ENCODE measurements at places on chromosomes 4 and X.

GRCh38 chr4:4350909-4351308 lies 36.0 kb upstream of the NSG1 start:
- no peak for DNase-seq

DNA sequence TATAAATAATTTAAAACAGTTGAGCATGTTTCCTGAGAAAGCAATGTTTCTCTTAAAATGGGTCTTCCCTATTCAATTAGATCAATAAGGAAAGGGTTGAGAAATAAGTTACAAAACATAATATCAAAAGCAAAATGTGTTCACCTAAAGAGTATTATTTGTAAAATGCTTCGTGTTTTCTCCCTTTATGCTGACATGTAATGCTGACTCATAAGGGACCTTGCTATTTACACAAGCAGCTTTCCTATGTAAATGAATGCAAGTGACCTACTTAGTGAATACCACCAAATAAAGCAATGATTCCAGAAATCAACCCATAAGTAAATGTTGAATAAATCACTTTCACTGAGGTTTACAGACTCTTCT lies 91.5 kb downstream of the ELOVL6 start:
- no peak for DNase-seq

GRCh38 chr4:45043911-45044310 lies 317.6 kb upstream of the GNPDA2 start:
- DNase-seq, result no peak

DNA sequence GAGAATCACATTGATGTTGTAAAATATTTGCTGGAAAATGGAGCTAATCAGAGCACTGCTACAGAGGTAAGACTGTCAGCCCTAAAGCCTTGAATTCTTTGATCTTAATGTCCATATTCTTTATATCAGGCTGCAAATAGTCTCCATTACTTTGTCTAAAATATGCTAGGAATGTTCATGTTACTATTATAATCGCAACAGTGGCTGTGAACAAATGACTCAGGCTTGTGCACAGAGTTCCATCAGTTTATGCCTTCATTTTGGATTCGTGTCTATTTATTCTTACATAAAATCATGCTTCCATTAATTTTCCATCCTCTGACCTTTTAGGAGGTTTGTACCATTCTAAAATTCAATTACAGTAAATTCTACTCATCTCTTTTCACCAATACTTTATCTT lies 182.7 kb downstream of the ANK2 start:
- DNase-seq, result peak; percentile 49

- DNase-seq, result no peak
Measured at GRCh38 chr4:43564107-43564506, 671.6 kb downstream of the GRXCR1 start.

DNA sequence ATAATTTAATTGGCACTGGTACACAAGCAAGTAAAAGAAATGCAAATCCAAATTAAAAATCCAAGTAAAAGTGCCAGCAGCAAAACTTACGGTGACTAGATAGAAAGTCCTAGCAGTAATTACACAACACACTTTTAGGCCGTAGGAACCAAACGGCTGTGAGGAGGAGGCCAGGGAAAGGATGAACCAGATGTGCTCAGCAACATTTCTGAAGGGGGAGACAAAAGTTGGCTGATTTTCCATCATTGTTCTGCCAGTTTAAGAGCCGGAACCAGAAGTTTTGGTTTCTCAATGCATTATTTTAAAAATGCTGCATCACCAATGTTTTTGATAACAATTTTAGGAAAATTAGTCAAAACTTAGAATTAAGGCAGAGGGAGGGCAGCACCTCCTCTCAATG lies 68.7 kb upstream of the ENPP6 start:
- DNase-seq, result no peak

- no peak for DNase-seq
Measured at GRCh38 chr4:61996943-61997342, 796.8 kb downstream of the ADGRL3 start.

DNA sequence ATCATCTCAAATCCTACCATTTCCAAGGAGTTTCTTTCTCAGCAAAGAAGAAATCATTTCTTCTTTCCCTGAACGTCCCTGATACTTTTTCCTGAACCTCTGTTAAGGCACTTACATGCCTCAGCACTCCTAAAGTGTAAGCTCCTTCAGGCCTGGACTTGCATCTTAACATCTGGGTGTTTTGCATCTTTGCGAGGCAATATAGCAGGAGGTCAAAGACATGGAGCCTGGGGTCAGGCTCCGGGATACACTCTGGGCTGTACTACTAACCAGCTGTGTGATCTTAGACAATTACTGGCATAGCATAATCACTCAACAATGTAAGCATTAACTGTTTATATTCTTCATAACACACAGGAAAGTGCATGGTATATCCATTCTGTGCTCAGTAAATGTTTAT lies 275.5 kb upstream of the BOD1L1 start:
- DNase-seq, result no peak

GRCh38 chrX:41616935-41617334 lies 71.8 kb upstream of the GPR34 start:
- DNase-seq, result no peak

DNA sequence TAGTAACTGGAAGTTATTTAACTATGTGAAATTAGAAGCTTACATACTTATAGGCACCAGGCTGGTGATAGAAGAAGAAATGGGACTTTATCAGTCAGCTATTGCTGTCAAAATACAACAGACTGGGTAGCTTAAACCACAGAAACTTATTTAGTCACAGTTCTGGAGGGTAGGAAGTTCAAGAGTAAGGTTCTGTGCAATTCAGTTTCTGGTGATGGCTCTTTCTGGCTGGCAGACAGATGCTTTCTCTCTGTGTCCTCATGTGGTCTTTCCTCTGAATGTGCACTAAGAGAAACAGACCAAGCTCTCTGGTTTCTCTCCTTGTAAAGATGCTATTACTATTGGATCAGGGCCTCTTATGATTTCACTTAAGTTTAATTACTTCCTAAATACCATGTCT lies 92.1 kb upstream of the ANKRD50 start:
- DNase-seq, result no peak

GRCh38 chr4:147576084-147576483 lies 41.1 kb upstream of the TMEM184C start:
- no peak for DNase-seq

GRCh38 chrX:9482408-9482807 lies 17.6 kb downstream of the TBL1X start:
- DNase-seq, result no peak

DNA sequence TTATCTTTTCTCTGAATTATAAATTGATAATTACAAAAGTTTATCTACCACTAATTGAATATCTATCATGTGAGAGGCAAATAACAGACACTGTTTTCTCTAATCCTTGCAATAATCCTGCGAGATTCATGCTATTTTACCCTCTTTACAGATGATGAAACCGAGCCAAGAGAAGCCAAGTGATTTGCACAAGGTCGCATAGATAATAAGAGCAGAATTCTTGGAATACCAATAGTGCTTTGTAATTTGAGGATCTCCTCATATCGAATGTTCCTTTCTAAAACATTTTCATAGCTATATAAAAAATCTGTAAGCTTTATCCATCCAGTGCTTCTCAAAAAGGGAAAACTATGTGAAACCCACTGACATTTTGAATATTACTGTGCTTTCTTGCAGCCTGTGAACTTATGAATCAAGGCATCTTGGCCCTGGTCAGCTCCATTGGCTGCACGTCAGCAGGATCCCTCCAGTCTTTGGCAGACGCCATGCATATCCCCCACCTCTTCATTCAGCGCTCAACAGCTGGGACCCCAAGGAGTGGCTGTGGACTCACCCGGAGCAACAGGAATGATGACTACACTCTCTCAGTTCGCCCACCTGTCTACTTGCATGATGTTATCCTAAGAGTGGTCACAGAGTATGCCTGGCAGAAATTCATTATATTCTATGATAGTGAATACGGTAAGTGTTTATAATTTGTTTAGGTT lies 743.8 kb upstream of the ATOH1 start:
- DNase-seq, result no peak

GRCh38 chr4:1871471-1872021 lies 353 bp downstream of the NSD2 start:
- DNase-seq, result no peak

GRCh38 chr4:46185766-46186165 lies 61.9 kb upstream of the GABRG1 start:
- DNase-seq, result no peak

GRCh38 chrX:71991164-71991563 lies 80.5 kb downstream of the NHSL2 start:
- no peak for DNase-seq

- no peak for DNase-seq
Measured at GRCh38 chr4:62490635-62491034, 1290.5 kb downstream of the ADGRL3 start.

DNA sequence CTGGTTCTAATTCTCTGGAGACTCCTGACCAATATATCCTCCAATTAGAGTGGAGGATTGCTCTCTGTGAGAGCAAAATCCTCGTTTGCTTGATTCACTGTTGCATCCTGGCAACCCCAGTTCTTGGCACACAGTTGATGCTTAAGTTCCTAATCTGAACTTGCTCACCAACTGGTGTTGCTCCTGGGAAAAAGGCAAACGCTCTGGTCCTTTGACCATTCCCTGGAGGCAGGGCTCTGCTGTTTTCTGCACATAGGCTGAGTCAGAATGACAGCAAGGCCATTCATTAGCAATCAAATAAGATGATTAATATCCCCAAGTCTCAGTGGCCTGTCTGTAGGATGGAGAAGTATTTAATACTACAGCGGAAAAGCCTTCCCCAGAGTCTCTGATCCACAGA lies 172.7 kb upstream of the TBC1D9 start:
- DNase-seq, result no peak

GRCh38 chr4:95979961-95980876 lies 140.3 kb downstream of the PDHA2 start:
- no peak for DNase-seq

GRCh38 chr4:10656988-10657387 lies 27.6 kb downstream of the CLNK start:
- no peak for DNase-seq

GRCh38 chr4:158122501-158122900 lies 50.3 kb downstream of the GASK1B start:
- no peak for DNase-seq

- no peak for DNase-seq
Measured at GRCh38 chr4:159290321-159291030, 187.6 kb downstream of the RAPGEF2 start.

DNA sequence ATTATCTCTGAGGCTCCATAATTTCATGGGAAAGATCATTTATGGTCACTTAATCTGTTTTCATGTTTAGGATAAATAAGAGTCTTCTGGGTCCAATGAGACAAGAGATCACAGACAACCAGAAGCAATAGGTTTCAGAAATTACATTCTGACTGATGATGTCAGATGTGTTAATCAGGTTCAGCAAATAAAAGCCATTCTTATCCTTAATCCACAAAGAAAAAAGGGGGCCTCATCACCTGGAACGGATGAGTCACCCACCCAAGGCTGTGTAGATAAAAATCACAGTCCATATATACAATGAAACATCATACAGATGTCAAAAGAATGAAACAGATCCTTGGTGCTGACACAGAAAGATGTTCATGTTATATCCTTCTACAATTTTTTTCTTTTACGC lies 36.6 kb downstream of the SYTL4 start:
- DNase-seq, result no peak

DNA sequence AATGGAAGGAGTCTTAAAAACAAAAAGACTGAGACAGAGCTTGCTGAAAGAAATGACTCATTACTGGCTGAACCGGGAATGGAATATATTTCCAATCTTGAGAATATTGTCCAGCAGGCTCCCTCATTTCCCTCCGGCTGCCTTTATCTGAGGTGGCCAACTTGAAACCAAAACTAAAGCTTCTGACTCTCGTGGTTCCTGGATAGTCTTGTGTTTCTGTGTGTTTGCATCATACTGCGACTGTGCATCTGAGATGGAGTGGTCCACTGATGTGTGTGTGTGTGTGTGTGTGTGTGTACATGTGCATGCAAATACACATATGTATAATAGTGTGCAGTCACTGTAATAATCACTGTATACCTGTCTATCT lies 145.6 kb upstream of the SCML1 start:
- no peak for DNase-seq

DNA sequence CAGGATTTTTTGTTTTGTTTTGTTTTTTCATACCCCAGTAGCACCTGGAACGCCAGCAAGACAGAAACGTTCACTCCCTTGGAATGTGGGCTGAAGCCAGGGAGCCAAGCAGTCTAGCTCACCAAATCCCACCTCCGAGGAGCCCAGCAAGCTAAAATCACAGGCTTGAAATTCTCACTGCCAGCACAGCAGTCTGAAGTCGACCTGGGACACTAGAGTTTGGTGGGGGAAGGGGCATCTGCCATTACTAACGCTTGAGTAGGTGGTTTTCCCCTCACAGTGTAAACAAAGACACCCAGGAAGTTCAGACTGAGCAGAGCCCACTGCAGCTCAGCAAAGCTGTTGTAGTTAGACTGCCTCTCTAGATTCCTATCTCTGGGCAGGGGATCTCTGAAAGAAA lies 99.6 kb upstream of the FGF16 start:
- DNase-seq, result no peak

DNA sequence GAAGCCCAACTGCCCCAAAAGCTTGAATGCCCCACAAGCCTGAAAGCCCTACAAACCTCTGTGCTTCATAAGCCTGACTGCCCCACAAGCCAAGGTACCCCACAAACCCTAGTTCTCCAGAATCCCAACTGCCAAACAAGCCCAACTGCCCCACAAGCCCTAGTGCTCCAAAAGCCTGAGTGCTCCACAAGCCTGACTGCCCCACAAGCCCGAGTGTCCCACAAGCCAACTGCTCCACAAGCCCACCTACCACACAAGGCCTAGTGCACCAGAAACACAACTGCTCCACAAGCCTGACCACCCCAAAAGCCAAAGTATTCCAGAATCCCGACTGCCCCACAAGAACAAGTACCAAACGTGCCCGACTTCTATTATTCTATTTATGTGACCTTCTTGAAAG lies 13.6 kb upstream of the HSFX3 start:
- no peak for DNase-seq

GRCh38 chrX:54560411-54560810 lies 30.4 kb downstream of the GNL3L start:
- DNase-seq, result no peak

DNA sequence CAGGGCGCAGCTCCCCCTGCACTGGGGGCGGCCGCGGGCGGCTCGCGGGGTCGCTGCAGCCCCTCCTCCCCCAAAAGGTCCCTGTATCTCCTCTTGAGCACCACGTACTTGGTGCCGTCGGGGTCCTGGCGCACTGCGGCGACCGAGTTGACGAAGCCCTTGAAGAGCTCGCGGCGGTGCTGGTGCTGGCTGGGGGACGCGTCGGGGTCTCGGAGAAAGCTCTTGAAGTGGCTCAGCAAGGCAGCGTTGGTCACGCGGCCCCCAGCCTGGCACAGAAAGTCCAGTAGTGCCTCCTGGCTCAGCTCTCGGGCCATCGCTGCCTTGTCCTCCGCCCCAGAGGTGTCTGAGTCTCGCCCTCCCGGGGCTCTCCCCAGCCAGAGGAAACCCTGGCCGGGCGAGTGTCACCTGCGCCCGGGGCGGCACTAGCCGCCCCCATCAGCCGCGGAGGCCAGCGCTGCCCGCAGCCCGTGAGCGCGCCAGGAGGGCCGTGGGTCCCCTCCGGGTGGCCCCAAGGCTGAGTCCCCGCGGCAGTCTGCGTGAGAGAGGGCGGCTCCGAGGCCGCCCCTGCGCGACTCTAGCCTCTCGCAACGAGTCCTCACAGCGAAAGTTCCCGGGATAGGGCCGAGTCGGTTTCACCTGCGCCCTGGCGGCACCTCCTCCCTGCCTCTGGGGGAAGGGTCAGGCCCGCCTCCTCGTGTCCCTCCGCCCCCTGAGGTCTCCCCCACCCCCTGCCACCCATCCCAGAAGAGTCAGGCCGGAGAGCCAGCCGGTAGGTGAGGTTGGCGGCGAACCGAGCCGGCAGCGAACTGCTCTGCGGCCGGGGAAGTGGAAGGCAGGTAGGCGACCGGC lies at the start of gene SOWAHB:
Gene SOWAHB, minus strand, starts transcription at position 609 of the 849 bp plus-strand sequence. Its CDS starts 295 bp downstream, at position 314.
- no peak for DNase-seq
